ENCODE measurements at places on chromosomes 11 and 22.

DNA sequence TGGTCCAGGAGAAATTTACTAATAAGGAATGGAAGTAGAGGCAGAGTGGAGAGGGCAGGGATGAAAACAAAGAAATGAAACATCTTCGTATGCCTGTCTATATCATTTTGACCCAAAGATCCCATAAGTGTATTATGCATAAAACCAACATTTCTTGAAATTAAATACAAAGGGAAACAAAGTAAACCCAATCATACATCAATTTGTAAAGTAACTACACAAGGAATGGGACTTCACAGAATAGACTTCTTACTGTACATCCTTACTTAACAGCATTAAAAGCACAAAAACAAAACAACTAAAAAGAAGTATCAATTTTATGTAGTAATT, 253.6 kb upstream of the CCDC179 start:
- no peak for DNase-seq

DNA sequence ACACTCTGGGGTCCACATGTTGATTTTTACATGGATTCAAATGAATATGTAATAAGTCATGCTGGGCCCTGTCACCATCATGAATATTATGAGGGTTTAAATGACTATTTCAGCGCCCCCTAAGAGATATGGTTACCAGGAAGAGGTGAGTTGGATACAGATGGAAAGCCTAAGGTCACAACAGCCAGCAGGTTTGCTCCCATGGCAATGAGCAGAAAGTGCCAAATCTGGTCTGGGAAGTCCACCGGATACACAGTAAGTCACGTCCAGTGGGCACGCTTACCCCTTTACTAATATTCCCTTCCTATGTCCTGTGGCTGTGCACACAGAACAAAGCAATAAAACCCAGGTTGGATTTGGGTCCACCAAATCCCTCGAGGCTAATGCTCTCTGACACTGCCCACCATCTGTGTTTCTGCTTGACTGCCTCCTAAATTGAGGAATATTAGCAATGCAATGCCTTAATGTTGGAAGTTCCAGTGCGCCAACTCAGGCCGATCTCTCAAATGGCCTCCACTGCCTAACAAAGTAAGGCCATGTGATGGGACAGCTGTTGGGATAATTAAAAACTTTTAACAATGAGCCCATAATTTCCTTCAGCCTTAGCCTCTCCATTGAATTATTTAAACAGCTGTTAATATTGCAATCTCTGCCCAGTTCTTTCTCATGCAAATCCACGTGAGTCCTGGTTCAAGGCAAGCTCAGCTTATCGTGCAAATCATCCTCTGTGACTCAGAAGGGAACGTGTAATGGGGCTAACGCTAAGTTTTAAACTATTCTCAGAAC, 97.6 kb downstream of the SLC1A2 start:
- peak; percentile 87 for DNase-seq

- DNase-seq: no peak
Observed at GRCh38 chr11:60720460-60720859, 4.1 kb upstream of the MS4A18 start.

DNA sequence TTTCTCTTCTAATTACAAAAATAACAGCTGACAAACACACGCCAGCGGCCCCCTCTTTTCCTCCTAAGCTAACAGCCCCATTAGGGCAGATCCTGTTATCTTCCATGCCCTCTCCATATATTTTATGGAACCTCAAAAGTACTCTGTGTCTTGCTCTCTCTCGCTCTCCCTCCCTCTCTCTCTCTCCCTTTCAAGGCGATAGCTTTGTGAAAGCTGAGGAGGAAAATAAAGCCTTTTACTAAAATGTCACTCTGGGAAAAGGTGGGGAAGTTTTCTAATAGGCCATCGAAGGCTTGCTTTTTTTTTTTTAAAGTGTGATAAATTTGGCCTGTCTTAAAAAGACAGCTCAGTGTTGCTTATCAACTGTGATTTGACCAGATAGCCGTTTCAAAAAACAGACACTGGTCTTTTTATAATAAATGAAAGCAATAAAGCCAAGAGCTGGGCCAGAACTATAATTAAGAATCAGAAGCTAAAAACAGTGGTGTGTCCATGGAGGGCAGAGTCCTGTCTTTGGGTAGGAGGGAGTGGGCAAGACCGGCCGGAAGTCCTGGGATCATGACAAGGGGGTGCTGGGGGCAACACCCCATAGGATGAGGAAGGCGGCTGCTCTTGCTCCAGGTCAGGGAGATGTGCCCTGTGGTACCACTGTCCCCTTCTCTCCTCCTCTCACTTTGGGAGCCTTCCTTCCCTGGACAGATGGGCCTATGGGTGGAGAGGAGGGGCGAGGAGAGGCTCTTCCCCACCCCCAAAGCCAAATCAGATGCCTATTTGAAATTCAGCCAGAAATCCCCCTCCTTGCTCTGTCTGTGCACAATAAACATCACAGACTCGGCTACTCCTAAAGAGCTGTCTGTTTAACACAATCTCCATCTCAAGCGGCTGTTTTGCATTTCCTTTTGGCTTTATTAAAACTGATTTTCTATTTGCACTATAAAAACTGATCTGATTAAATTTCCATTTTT, 267.2 kb downstream of the BUD13 start:
- DNase-seq: no peak

DNA sequence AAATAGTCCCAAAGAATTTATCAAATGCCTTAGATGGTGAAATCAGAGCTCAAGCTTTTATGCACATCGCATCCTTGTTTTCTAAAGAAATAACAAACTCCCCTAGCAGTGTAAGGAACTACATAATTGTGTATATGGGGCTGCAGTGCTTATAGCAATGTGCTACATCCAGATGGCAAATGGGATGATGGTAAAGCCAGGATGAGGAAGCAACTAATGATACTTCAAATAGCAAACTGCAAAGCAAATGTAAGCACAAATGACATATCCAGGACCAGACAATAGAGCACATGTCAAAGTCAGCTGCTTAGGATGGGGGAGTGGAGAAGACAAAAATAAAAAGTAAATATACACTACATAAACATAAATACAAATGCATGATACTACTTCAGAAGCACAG, 425.9 kb downstream of the OPCML start:
- no peak for DNase-seq

DNA sequence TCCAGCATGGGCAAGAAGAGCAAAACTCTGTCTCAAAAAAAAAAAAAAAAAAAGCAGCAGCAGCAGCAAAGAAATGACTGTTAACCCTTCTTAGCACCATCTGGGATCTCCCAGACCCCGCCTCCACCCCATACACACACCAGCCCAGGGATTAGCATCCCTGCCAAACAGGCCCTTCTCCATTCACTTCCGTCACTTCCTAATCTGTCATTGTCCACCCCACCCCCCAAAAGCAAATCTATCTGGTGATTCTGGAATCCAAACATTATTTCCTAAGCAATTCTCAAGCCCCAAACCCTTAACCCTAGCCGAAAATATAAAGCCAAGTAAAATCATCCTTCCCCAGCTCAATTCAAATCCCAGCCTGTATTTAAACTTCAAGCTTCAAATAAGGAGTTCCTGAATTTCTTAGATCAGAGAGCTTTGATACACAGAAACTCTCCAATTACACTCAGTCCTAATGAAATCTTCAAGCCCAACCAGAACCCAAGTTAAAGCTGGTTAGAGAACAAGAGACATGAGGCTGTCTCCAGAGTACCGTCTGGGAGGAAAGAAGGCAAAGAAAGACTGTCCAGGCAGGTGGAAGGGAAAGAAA, 6.0 kb upstream of the AHNAK start:
- DNase-seq: peak; percentile 53

DNA sequence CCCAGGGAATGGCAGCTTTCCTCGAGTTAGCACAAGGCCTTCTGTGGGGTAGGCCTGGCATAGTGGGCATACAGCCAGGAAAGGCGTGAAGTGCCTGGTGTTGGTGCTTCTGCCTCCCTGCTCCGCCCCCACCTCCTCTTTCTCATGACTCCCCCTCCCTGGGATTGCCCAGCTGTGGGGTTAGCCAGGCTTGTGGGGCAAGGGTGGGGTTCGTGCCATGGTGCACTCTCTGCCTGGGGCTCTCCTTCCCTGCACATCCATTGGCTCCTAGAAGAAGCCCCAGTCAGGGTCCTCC, 236.8 kb upstream of the NCAM1 start:
- DNase-seq: no peak

DNA sequence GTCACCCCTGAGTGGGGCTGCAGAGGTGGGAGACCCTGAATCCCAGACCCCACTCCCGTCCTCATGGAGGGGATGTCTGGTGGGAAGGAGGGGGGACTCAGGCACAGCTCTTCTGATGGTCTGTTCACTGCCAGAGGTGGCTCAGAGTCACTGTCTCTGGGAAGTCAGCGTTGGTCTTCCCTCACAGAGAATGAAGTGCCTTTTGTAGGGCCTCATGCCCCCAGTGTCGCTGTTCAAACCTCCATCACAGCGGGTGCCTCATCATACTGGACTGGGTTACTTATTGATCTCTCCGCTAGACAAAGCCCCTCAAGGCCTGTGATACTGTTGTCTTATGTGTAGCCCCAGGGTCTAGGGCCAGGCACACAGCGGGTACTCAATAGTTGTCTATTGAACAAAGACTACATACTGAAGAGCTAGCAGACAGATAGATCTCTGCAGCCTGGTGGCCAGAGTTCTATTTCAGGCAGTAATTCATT, 41.3 kb downstream of the CD6 start:
- no peak for DNase-seq

DNA sequence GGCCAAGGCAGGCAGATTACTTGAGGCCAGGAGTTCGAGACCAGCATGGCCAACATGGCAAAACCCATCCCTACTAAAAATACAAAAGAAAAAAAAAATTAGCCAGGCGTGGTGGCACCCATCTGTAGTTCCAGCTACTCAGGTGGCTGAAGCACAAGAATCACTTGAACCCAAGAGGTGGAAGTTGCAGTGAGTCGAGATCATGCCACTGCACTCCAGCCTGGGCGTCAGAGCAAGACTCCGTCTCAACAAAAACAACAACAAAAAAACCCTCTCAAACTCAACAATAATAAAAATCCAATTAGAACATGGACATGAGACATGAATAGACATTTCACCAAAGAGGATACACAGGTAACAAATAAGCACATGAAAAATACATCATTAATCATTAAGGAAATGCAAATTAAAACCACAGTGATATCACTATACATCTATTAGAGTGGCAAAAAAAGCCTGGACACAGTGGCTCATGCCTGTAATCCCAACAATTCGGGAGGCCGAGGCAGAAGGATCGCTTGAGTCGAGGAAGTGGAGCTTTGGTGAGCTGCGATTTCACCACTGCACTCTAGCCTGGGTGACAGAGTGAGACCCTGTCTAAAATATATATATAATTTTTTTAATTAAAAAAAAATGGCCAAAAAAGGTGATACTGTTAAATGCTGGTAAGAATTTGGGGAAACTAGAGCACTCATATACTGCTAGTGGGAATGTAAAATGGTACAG, 12.7 kb upstream of the SEPTIN5 start:
- no peak for DNase-seq

GRCh38 chr11:124737638-124738305, 2.0 kb upstream of the NRGN start:
- no peak for DNase-seq

DNA sequence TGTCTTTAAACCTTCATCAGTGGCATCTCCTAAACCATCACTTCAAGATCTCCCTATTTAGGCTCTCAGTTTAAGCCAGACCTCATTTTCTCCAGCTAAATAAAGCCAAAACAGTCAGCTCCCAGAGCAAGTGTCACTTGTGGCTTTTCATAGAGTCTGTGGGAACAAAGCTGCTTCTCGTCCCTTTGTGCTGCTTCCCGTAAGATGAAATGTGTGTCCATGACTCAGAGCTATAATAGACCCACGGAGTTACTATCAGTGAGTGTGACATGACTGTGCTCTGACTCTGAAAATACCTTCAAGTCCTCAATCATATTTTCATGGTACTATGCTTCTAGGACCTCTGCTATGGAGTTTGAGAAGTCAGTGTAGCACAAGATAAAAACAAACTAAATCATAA, 57.3 kb upstream of the SLN start:
- peak; percentile 97 for DNase-seq

- no peak for DNase-seq
Observed at GRCh38 chr22:23837911-23838680, 710 bp downstream of the DERL3 start.
